ENCODE measurements at places on chromosomes 4 and X.

- no peak for DNase-seq
These were observed 17.7 kb downstream of the FRYL start for GRCh38 chr4:48762408-48762807.

- DNase-seq: no peak
These were observed 3.8 kb upstream of the ADH1B start for GRCh38 chr4:99324979-99325378.

DNA sequence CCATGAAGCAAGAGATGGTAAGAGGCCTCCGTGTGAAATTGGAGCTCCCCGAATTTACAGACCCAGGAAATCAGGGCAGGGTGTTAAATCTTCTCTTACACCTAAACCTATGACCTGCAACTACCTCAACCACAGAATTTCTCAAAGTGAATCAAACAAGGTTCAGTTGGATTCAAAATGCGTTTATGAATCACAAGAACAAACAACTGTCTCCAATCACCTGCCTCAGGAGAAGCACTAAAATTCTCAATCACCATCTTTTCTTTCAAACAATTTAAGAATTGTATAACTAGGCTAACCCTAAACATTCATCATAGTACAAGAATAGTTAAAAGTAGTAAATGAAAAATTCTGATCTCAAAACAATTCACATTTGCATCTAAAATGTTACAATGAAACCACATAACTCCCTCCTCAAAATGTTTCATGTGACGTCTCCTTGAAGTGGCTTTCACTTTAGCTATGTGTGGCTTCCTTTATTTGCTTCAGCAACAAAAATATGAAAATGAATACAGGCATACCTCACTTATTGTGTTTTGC lies 19.2 kb downstream of the PPP3CA start:
- DNase-seq: peak; percentile 29

GRCh38 chr4:18155067-18156041 lies 133.8 kb upstream of the LCORL start:
- no peak for DNase-seq

- DNase-seq: no peak
These were observed 40.8 kb downstream of the C4orf46 start for GRCh38 chr4:158630893-158631292.

GRCh38 chr4:154491341-154492271 lies at the start of gene DCHS2:
DCHS2 (minus strand) TSS chr4:154491799; CDS start chr4:154491355, 444 bp downstream.
- DNase-seq: peak; percentile 64

DNA sequence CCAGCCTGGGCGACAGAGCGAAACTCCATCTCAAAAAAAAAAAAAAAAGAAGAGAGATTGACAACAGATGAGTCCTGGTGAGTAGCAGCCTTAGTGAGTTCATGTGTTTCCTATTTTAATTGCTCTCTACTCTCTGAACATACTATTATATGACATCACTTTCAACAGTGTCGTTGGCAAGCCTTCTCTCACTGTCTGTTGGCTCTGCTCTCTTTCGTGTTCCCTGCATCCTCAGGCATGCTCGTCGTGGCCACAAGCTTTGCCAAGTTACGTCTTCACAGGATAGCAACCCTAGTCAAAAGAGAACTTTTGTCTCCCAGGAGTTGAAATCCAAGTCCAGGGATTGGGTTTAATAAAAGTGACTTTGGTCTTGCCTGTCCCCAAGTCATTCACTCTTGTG lies 117.1 kb upstream of the EGFL6 start:
- DNase-seq: no peak

GRCh38 chrX:73562458-73562857 lies 539 bp upstream of the CHIC1 start:
- DNase-seq: no peak

DNA sequence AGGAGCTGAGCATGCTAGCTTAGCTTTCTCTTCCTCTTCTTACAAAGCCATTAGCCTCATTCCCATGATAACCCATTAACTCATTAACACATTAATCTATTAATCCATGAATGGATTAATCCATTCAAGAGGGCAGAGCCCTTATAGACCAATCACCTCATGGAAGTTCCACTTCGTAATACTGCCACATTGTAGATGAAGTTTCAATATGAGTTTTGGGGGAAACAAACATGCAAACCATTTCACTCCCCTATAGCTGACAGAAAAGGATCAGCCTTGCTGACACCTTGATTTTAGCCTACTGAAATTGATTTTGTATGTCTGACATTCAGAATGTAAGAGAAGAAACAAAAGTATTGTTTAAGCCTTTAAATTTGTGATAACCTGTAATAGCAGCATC lies 251.8 kb upstream of the GALNTL6 start:
- no peak for DNase-seq
